ENCODE measurements at places on chromosomes 16 and 17.

DNA sequence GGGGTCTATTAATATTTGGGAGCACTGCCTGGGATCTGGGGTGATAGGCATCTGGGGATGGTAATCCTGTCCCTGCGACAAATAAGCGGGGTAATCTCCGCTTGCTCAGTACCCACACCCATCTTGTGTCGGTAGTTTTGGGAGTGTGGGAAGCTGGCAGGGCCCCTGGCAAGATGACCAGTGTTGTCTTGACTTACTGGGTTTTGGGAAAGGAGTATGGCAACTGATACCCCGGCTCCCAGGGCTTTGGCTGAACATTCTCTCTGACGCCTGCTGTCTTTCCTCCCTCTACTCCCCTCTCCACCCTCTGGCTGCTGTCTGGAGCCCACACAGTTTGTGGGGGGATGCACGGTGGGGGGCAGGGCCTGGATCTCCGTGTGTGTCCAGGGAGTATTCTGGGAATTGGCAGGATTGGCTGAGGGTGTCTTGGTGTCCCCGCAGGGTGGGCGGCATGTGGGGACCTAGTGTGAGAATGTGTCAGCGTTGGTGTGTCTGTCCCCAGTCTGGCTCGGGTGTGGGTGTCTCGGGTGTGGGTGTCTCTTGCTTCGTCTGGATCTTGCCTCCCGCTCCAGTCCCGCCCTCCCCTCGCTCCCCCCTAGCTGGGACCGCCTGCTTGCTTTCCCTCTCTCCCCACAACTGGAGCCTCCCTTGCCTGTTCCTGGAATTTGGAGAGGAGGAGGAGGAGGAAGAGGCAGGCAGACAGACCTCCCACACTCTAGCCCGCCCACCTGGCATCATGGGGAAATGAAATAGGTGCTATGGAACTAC, 12.0 kb downstream of the RARA start:
- peak; percentile 66 for DNase-seq

DNA sequence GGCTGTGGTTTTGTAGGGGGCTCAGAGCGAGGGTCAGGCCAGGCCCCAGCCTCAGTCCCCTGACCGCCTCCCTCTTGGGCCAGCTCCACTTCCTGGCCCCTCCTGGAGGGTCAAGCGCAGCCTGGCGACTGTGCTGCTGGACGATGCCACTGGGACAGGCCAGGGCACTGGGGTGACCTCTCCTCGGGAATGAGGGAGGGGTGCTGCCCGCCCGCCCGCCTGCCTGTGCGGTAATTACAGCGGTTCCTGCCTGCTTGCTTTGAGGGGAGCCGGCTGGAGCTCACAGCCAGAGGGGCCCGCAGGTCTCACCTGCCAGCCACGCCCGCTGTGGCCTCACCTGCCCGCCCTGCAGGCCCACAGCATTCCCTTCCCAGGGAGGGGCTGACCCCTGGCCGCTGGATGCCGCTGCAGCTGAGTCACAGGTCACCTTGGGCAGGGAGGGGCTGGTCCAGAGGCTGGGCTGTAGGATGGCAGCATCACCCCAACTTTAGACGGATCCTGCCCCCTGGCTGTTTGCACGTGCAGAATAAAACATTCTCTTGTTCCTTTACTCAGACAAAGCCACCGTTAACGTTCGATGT, 76.7 kb upstream of the CBX4 start:
- DNase-seq, result no peak

GRCh38 chr16:56637814-56638750, at the start of gene MT1A:
TSS of gene MT1A (plus strand) at chr16:56638666. CDS start at chr16:56638739, 73 bp downstream.
- DNase-seq, result no peak

- DNase-seq, result peak; percentile 44
Observed at GRCh38 chr17:81345228-81346089, 49.8 kb upstream of the BAHCC1 start.

- DNase-seq, result no peak
Observed at GRCh38 chr17:73711916-73712315, 67.7 kb upstream of the SDK2 start.

GRCh38 chr17:70795620-70796019, 626.3 kb downstream of the KCNJ2 start:
- no peak for DNase-seq

DNA sequence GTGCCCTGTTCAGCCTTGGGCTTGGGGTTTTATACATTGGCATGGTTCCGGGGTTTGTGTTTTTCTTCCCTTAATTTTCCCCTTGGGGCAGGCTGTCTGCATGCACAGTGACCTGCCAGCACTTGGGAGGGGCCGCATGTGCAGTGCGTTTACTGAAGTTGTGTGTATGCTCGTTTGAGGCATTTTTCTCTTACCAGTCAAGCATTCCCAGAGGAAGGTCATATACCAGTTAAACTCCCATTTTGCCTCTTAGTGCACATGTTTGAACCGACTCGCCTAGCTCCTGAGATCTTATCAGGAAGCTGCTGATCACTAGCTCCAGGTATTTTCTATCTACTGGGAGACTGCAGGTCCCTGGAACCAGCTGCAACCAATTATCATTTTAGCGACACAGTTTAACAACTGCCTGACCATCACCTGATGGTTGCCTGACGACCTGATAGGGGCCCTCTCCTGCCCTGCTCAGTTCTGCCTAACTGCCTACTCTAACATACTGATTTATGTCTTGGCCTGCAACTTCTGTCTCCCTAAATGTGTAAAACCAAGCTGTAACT, 51.4 kb downstream of the MFSD11 start:
- DNase-seq, result no peak

- no peak for DNase-seq
Observed at GRCh38 chr17:69609473-69610305, 195.2 kb downstream of the MAP2K6 start.

DNA sequence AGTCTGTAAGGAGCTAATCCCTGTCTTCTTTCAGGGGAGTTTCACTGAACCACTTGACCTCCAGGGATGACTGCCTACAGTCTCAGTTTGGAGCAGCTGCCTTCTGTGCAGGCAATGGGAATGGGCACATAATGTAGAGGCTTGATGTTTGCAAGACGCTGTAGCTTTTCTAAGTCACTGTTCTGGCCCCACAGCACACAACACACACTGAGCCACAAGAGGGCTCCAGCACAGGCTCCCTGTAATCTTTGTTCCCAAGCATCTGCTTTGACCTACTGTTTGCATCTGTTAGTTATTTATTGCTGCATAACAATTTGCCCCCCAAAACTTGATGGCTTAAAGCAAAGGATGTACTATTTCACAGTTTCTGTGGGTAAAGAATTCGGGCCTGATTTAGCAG, 419.0 kb upstream of the ASIC2 start:
- no peak for DNase-seq

- DNase-seq, result no peak
Observed at GRCh38 chr17:17132746-17133145, 73.4 kb downstream of the PLD6 start.

GRCh38 chr16:77403732-77404131, 31.1 kb downstream of the ADAMTS18 start:
- DNase-seq, result no peak

- DNase-seq, result no peak
Observed at GRCh38 chr16:86986809-86987487, 330.2 kb downstream of the C16orf95 start.

GRCh38 chr16:57413301-57413730, 8.7 kb downstream of the CCL17 start:
- DNase-seq, result no peak

- DNase-seq, result no peak
Observed at GRCh38 chr16:53784291-53784690, 80.3 kb downstream of the FTO start.

DNA sequence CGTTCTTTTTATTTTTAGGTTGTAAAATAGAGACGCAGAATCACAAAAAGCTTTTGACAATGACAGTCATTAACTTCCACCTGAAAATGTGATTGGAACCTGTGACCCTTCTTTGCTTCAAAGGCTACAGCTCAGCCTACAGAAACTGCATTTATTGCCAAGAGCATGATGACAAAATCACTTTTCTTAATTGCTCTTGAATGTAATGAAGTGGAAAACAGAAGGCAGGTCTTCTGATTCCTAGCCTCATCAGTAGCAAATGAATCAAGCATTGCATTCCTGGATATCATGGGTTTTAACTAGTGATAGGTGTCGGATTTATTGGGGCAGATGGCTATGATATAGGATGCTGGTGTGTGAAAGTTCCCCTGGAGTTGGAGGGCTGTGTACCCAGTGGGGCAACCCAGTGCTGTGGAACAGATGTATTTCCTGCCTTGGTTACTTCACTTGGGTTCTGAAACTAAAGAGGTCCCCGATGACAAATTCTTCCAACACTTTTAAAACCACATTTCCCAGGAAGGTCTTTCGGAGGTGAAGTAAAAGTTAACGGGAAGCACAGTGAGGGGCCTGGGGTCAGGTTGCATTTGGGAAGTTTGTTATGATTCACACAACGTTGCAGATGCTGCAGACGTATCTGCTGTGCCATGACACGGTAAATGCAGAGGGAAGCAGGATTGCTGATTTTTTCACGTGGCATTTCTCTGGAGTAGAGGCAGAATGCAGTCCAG, 127.5 kb downstream of the HS3ST3A1 start:
- DNase-seq, result no peak

- no peak for DNase-seq
Observed at GRCh38 chr16:84827131-84827574, 7.4 kb downstream of the CRISPLD2 start.

DNA sequence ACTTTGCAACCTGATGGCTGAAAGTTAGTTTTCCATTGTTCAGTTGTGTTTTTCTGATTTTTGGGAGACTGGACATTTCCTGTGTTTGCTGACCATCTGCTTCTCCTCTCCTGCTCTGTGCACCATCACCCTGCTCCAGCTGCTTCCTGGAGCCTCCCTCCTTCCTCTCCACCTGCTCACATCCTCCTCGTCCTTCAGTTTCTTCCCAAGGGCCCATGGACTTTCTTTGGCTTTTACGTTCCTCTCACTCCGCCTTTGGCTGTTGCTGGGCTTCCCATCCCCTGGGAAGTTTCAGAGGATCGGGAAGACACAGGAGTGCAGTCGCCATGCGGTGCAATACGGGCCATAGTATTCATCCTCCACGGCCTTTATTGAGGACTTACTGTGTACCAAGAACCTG, 61.6 kb downstream of the TNFRSF13B start:
- no peak for DNase-seq

GRCh38 chr16:78961464-78961863, 639.1 kb downstream of the MAF start:
- no peak for DNase-seq

DNA sequence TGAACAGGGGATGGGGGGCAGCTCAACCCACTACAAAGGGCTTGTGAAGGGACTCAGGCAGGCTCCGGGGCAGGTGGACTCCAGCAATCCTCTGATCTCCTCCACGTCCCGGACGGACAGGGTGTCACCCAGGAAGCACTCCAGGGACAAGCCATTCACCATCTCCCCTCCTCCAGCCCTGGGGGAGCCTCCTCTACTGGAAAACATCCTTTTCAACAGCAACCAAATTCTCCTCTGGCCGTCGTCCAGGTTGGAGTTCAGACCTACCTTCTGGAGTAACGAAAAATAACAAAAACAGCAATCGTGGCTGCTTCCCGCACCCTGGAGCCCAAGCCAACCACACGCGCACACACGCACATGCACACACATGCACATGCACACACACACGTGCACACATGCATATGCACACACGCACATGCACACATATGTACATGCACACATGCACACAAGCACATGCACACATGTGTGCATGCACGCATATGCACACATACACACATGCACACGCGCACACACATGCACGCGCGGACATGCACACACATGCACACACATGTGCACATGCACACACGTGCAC, 8.9 kb upstream of the RBFOX3 start:
- no peak for DNase-seq

- no peak for DNase-seq
Observed at GRCh38 chr16:73172241-73172972, 124.5 kb upstream of the ZFHX3 start.

- no peak for DNase-seq
Observed at GRCh38 chr17:28526381-28526780, 20.2 kb downstream of the FOXN1 start.

GRCh38 chr17:47605011-47605410, 44.7 kb upstream of the KPNB1 start:
- no peak for DNase-seq

DNA sequence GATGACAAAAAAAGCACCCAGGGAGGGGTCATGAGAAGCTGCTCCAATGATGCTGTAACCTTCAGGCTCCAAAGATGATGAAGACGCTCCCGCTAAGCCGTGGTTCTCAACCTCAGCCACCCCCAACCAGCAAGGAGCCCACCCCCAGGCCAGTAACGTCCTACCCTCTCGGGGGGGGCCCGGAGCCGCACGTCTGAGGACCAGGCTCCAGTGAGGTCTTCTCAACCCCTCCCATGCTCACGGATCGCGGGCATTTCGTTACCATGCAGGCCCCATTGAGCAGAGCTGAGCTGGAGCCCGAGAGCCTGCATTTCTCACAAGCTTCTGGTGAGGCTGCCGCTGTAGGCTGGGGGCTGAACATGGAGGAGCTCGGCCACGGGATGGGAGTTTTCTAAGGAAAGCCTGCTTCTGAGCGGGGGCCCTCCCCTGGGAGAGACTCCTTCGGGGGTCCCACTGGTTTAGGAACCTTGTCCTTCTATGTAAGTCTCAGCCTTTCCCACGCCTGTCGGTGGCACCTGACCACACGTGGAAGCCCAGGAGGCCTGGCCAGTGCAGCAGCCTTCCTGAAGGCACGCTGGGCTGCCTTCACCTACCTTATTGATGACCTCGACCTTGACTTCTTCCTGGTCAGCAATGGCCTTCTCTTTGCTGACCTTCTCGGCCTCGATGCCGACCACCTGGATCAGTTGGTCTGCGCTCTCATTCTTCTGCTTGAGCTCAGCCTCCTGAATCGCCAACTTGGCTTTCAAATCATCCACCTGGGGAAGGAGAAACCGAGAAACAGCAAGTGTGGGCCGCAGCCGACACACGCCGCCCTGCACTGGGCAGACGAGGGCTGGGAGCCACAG, 82.7 kb downstream of the PGS1 start:
- no peak for DNase-seq

- DNase-seq, result no peak
Observed at GRCh38 chr17:82098939-82099763, 1.1 kb upstream of the FASN start.

DNA sequence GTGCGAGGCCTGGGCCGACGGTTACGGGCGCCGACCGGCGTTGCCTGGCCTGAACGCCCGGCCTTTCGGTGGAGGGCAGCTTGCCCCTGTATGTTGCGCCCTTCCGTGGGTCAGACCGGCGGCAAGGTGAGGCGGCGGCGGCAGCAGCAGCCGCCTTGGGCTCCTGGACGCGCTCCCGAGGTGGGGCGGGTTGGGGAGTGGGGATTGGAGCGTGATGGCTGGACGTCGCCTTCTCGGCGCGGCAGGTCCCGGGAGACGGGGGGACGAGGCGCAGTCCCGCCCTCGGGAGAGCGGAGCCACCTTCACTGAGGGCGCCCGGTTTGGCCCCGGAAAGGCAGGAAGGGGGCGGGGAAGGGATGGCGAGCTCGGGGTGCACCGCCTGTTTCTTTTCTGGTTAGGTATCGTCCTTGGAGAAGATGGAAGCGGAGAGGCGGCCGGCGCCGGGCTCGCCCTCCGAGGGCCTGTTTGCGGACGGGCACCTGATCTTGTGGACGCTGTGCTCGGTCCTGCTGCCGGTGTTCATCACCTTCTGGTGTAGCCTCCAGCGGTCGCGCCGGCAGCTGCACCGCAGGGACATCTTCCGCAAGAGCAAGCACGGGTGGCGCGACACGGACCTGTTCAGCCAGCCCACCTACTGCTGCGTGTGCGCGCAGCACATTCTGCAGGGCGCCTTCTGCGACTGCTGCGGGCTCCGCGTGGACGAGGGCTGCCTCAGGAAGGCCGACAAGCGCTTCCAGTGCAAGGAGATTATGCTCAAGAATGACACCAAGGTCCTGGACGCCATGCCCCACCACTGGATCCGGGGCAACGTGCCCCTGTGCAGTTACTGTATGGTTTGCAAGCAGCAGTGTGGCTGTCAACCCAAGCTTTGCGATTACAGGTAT, 671 bp downstream of the DGKE start:
- DNase-seq, result peak; percentile 70

Measured in activated CD8-positive, alpha-beta memory T cell treated with anti-CD3 and anti-CD28 coated beads, Interleukin-2, amount 50 U/mL, for 4 hours (primary cell).